Right renal pelvis (tissue), 4 donors: ENCODE measurements at places on chromosomes 3 and 15.

DNA sequence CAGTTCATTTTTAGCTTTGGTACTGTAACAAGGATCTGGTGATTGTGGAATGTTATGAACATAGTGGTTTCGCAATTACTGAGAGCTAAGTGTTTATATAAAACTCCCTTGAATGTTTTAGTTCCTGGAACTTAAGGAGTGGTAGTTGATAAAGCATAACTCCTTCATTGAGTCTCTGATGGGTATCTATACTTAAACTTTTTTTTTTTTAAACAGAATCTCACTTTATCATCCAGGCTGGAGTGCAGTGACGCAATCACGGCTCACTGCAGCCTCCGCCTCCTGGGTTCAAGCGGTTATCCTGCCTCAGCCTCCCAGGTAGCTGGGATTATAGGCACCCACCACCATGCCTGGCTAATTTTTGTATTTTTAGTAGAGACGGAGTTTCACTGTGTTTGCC lies 11.3 kb downstream of the PRKCI start:
- DNase-seq: no peak

- DNase-seq: no peak
Measured at GRCh38 chr15:63507878-63508818, 3.8 kb downstream of the USP3 start.

GRCh38 chr3:171257251-171258203 lies 202.7 kb downstream of the TNIK start:
- DNase-seq: no peak

DNA sequence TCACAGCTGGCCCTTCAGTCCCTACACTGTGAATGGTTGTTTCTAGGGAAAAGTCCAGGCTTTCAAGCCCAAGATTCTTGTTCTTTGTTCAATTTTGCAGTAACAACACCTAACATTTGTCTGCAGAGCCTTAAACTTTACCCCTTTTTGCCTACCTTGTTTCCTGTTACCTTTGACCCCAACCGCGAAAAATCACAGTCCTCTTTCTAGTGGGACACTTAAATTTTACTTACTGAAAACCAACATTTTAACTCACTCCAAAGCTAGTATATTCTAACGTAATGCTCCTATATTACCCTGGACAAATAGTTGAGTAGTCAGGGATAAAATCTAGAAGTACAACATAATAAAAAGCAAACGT lies 649 bp upstream of the PIK3CB start:
- DNase-seq: no peak

GRCh38 chr15:92648190-92648875 lies 7.2 kb downstream of the FAM174B start:
- no peak for DNase-seq

GRCh38 chr3:192817506-192817905 lies 90.2 kb upstream of the FGF12 start:
- DNase-seq: no peak

DNA sequence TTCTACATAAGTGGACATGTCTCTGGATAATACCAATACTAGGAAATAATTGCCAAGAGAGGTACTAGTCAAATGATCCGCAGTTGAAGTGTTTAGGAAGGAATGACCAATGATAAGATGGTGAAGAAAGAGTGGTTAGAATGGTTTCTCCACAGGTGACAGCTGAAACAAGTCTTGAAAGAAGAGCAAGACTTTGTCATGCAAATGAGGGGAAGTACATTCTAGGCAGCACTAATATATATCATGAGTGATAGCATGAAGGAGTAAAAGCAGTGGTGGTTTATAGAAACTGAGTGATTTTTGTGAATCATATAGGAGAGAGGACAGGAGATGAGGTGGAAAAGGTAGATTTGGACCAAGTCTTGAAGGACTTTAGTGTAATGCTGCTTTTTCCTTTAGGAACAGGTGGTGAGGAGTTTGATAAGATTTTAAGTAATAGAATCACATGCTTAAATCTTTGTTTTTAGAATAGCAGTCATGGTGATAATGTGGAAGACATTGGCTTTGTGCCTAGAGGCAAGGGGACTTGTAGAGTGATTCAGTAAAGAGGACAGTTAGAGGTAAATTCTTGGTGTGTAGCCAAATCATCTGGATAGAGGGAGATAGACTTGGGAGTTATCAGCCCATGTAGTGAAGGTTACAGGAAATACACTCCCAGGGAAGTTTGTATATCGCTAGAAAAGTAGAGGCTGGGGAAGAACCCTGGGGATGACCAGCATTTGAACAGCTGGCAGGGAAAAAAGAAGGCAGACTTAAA lies 31.9 kb downstream of the SLMAP start:
- no peak for DNase-seq

GRCh38 chr3:52470920-52471319 lies 15.5 kb downstream of the NISCH start:
- no peak for DNase-seq

GRCh38 chr3:25041871-25042584 lies 386.0 kb upstream of the RARB start:
- no peak for DNase-seq

DNA sequence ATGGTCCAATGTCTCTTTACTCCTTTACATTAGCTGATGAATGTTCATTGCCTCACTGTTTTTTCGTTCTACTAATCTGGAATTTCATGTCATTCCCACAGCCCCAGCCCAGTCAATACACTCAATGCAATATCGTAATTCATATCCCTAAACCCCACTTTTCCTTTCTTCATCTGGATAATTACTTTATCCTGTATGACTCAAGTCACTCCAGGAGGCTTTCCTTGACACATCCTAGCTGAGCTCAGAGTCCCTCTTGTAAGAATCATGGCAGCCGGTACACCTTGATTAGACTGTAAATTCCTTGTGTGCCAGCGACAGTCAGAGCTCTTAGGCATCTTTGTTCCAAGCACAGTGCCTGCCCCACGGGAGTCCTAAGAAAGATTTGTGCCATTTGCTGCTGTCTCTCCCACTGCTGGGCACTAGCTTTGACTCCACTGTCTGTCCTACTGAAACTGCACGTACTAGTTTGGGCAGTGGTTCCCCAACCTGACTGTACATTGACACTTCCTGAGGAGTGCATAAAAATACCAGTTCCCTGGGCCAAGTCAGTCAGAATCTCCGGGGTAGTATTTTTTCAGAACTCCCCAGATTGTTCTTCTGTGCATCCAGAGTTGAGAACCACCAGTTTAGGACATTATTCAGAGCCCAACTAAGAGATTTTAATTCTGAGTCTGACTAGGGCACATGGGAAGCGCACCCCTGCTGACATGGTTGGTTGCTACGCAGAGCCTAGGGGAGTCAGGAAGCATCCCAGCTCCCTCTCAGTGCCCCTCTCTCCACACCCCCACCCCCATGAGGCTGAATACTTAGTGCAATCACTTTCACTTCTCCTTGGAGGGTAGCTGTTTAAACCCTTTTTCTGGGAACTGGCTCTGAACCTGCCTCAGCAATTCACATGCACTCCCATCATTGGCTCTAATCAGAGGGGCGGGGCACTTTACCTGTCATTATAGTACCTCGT lies 19.5 kb upstream of the C3orf70 start:
- no peak for DNase-seq

DNA sequence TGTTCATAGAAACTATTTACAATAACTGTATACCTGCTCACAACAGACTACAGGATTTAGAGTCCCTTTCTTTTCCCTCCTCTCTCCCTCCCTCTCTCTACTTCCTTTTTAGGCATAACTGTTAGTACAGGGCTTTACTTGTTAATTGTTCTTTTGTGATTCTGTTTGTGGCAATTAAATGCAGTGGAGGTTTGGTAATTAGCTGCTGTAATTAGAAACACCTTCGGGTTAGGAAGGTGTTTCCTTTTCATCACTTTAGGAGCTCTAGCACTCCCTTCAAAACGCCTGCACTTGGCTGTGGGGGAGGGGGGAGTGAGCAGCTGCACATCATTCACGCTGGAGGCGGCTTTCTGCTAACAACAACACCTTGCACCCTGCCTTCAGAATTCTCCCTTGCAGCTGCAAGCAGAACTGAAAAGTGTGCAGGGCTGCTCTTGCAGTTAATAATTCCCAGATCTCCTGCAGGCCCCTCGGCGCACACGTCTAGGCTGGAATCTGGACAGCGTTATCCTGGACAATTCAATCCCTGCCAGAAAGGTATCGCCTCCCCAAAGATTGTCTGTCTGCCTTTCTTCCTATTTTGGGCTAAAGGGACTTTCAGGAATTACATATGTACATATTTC lies 242.6 kb upstream of the RGMA start:
- no peak for DNase-seq

DNA sequence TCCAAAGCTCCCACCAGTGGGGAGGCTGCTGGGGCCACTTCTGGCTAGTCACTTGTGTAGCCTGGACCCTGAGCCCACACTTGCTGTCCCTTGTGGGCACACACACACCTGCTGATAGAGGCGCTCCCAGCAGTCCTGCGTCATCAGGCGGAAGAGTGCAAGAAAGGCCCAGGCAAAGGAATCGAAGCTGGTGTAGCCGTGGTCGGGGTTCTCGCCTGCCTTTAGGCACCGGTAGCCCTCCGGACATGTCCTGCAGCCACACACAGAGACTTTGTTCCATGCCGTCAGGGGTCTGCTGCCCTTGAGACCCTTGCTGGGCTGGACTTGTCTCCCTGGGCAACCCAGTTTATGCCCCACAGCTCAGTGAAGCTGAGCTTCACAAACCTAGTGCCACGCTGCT lies 42.9 kb downstream of the SCN5A start:
- no peak for DNase-seq

GRCh38 chr3:155972885-155973584 lies 102.6 kb downstream of the GMPS start:
- DNase-seq: no peak

DNA sequence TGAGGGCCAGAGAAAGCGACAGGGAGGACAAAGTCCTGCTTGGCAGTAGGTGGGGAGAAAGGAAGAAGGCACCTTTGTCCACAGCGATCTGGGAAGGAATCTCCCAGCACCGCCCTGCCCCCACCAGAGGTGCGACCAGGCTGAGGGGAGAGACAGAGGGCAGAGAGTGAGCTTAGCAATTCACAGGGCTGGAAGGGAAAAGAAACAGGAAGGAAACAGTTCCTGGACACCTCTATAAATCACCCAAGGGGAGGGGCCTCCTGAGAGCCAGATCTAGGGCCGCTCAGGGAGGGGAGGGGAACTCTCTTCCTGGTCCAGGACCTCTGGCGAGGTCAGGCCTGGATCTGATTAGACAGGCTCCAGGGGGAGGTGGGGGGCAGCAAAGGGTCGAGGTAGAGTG lies 35.4 kb downstream of the RNU5B-1 start:
- no peak for DNase-seq

DNA sequence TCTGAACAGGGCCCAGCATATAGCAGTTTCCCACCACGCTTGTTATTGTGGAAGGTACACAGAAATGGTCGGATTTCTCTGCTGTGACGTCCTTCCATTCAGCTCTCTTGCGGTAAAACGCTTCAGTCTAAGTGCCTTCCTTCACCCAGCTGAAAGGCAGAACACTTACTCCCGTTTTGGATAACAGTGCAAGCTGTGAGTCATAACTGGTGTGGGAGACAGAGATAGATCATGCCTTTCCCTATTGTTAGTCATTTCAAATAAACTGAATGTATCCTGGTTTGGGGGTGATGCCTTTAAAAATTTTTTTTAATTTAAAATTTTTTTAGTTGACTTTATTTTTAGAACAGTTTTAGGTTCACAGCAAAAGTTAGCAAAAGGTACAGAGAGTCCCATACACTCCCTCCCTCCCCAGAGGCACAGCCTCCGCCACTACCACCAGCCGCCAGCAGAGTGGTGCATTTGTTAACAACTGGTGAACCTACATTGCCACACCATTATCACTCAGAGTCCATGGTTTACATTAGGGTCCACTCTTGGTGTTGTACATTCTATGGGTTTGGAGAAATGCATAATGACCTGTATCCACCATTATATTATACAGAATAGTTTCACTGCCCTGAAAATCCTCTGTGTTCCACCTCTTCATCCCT lies 94.9 kb upstream of the NSMCE3 start:
- no peak for DNase-seq

DNA sequence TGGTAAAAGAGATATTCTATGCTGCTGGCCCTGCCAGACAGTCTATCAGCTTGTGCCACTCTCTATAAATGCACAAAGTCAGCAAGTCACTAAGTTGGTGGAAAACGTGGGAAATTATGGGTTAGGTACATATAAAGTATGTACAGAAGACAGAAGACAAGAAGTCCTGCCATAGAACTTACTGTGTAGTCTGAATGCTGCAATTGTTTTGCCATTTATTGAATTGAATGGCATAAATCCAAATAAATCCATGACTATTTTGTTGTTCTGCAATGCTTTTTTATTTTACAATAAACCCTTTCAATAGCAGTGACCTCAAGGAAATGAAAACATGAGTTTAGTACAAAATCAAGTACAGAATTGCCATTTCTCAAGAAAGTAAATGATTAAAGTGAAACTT lies 34.1 kb upstream of the TM4SF1 start:
- no peak for DNase-seq
